ENCODE measurements at places on chromosomes 3 and 15. TPM values are rescaled to one million over a fixed set of nuclear protein-coding genes. Genes with fewer than 3 reads are reported as not detected.

Gene ECE2
- 25.4 TPM for polyA plus RNA-seq

Gene DNAH12
- polyA plus RNA-seq, result 6.1 TPM

Gene PTPN9
- 5.7 TPM for polyA plus RNA-seq

Gene RLBP1
- polyA plus RNA-seq, result 0.19 TPM

Gene STARD9
- 2.6 TPM for polyA plus RNA-seq

Gene HRG
- not detected for polyA plus RNA-seq

Gene CYP11A1
- polyA plus RNA-seq, result 0.09 TPM

Gene RBP2
- polyA plus RNA-seq, result 1.0 TPM

Gene RASGRP1
- 4.7 TPM for polyA plus RNA-seq

Gene CACNA1D
- 22.8 TPM for polyA plus RNA-seq

Gene OXTR
- polyA plus RNA-seq, result 0.31 TPM

Gene STXBP5L
- 1.1 TPM for polyA plus RNA-seq

Gene IFT80
- polyA plus RNA-seq, result 12.0 TPM

Gene P2RY14
- 0.08 TPM for polyA plus RNA-seq

Gene LIPH
- polyA plus RNA-seq, result 4.0 TPM

Gene ARHGAP11A
- polyA plus RNA-seq, result 3.4 TPM

Gene AGBL1
- polyA plus RNA-seq, result not detected

Gene PXYLP1
- polyA plus RNA-seq, result 6.1 TPM

Gene SH3GL3
- polyA plus RNA-seq, result 0.34 TPM

Gene CPB1
- polyA plus RNA-seq, result 4,494 TPM

Gene ARNT2
- polyA plus RNA-seq, result 3.5 TPM

Gene DLL4
- polyA plus RNA-seq, result 2.6 TPM

Gene DPPA4
- not detected for polyA plus RNA-seq
